ENCODE measurements at places on chromosomes 3 and 15.

DNA sequence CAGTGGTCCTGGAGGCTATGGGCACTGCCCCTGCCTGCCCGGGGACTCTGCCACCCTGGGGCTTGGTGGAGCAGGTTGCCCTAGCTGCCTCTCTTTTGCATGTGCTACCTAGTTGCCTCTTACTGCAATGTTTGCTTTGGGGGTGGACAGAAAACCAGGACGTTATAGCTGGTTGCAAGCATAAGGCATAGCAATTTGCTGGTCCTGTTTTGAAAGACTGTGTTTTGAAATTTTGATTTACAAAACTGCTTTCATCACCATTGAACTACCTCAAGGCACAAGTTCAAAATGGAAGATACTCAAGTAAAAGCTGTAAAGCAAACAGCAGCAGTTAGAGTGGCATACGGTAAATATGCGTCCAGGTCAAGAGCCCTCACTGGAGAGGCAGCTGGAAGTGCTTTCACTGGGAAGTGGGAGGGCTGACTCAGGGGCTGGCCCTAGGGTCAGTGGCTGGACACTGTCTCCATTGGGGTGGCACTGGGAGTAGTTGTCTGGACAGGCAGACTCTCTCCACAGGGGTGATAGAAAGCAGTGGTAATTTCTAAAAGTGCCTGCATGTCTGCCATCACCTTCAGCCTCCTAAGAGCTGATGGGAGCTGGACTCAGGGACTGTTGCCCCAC is 138.1 kb downstream of the CHDH start:
- no peak for DNase-seq

GRCh38 chr3:155730843-155731242 is 14.0 kb downstream of the PLCH1 start:
- no peak for DNase-seq

DNA sequence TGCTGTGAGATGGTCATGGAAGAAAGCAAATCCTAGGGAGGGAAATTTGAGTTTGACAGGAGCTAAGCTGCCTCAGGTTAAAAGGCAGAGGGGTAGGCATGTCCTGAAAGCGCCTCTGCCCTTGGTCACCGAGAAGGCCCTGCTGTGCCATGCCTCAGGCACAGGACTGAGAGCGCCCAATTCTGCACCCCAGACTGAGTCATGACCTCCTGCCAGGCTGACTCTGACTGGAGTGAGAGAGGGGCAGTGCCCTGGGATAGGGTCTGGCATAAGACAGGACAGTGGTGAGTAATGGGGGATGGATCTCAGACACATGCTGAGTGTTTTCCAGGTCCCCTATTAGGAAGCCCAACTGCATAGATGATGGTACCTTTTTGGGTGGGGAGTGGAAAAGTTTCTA is 44.4 kb downstream of the EPHB1 start:
- no peak for DNase-seq

- no peak for DNase-seq
These were observed 143.3 kb upstream of the WNT5A start for GRCh38 chr3:55630280-55630920.

- DNase-seq = no peak
These were observed 121.5 kb downstream of the DNAJB8 start for GRCh38 chr3:128345196-128345595.

GRCh38 chr3:69499422-69499821 is 113.5 kb upstream of the FRMD4B start:
- no peak for DNase-seq

GRCh38 chr3:34207002-34207401 is 408.6 kb downstream of the PDCD6IP start:
- no peak for DNase-seq

DNA sequence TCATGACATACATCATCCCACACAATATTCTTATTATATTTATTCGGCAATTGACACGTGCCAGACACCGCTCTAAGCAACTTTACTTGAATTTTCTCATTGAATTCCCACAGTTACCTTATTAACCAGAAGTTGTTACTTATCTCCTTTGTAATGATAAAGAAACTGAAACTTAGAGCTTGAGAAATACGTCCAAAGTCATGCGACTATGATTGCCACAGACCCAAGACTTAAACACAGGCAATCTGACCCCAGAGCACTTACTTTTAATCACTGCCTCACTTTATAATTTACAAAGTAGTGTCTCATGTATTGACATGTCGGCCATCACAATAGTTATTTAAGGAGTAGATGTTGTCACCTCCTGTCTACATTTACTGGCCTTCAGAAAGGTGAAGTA is 64.7 kb downstream of the ATP13A4 start:
- no peak for DNase-seq

DNA sequence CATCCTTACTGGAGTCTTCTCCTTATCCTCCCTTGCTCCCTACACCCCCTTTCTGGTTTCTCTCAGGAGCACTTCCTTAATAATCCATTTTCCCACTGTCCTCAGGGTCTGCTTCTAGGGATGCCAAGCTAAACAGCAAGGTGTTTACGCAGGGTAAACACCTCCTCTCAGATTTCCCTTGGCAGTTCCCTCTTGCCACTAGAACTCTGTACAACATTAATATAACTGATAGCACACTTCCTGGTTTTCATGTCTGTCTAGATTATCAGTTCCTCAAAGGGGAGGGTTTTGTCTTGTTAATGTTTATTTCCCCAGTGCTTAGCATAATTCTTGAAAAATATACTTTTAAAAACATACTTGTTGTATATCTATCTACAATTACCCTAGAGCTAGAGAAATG is 118.0 kb upstream of the SLC24A5 start:
- no peak for DNase-seq

GRCh38 chr3:11794927-11795326 is 51.8 kb downstream of the TAMM41 start:
- no peak for DNase-seq

- DNase-seq = no peak
These were observed 128.0 kb upstream of the MRPL3 start for GRCh38 chr3:131630807-131631206.

DNA sequence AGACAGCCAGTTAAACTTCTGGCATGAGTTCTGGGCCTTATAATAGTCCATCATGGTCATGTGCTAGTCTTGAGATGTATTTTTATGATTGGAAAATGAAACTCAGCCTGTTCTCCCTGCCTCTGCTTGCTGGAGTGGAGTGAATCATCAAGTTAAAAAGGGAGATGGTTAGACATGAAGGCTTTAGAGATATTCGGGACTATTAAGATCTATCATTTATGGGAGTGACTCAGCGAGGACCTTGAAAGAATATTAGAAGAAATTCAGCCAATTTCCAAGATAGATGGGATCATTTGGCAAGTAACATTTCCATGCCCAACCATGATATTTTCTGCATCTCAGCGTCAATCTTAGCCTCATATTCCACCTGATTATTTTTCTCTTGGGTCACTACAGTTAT is 79.8 kb downstream of the AGBL1 start:
- no peak for DNase-seq

- no peak for DNase-seq
These were observed 37.5 kb downstream of the ZNF710 start for GRCh38 chr15:90038632-90039095.

GRCh38 chr3:152328841-152329240 is 60.1 kb downstream of the MBNL1 start:
- DNase-seq = peak; percentile 41

DNA sequence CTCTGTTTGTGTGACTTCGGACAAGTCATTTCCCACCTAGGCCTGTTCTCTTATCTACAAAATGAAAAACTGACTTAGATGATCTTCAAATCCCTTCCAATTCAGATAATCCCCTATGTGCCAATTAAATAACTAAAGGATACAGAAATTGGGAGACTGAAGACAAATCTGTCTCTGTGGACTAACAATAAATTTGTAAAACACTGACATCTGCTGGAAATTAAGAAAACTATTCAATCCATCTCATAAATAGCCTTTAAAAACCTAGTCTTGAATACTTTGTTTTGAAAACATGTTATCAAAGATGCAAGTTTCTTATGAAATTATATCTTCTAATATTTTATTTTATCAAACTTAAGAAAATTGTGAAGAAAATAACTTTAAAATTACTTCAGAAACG is 38.3 kb downstream of the MTHFS start:
- DNase-seq = no peak

GRCh38 chr3:64449026-64449425 is 223.8 kb upstream of the PRICKLE2 start:
- DNase-seq = no peak

DNA sequence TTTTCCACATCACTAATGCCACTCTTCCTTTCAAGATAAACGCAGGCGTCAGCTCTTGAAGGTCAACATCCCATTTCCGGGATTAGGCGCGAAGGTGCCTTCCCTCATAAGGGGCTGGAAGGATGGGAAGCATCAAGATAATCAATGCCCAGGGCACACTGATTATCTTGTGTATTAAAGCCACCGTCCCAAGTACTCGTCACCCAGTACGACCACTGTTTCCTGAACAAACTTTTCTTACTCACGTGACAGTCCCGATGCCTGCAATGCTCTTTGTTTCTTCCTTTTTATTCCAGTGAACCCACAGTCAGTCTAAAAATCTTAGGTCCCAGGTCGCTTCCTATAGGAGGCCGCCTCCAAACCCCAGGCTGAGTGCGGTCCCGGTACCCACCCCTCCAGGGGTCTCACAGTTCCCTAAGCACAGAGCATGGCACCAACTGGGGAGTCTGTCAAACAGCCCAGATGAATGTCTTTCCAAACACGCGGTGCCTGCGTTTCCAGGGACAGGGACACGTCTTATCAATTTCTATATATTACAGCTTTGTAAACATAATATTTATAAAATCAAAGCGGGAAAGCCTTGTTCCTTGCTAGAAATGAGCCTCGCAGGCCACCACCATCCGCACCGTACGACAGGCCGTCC is 589 bp downstream of the ANAPC13 start:
- DNase-seq = no peak

DNA sequence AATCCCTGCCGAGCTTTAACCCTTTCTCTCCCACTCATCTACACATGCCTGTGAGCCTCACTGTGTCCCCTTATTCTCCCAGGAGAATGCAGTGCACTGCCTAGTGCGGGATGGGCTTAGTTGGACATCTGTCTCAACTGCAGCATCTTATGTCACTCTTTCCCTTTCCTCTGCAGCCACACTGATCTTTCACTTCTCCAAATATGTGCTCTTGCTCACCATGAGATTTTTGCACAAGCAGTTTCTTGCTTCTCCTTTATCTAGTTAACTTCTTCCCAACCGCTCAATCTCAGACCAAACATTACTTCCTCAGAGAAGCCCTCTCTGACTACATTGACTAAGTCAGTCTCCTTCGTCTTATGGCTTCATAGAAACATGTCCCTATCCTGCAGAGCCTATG is 292.3 kb downstream of the KBTBD8 start:
- DNase-seq = no peak

DNA sequence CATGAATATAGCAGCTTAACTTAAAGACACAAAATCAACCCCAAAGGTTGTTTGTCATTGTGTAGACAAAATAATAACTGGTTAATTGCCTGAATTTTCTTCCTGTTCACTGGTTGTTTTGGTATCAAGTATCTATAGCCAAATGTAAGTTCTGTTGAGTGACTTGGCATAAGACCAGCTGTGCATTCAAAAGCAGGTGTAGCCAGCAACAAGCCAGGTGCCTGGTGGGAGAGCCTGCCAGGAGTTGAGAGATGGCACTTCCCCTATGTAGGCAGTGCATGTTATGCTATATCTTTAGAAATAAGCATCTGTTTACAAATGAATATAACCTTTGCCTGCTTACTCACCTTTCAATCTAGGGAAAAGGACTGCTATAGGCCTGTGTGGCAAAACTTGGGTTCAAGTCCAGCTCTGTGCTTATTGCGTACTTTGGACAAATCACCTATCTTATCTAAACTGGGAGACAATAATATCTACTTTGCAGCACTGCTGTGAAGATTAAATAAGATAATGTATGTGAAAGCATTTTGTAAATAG is 84.9 kb upstream of the TBL1XR1 start:
- DNase-seq = no peak

DNA sequence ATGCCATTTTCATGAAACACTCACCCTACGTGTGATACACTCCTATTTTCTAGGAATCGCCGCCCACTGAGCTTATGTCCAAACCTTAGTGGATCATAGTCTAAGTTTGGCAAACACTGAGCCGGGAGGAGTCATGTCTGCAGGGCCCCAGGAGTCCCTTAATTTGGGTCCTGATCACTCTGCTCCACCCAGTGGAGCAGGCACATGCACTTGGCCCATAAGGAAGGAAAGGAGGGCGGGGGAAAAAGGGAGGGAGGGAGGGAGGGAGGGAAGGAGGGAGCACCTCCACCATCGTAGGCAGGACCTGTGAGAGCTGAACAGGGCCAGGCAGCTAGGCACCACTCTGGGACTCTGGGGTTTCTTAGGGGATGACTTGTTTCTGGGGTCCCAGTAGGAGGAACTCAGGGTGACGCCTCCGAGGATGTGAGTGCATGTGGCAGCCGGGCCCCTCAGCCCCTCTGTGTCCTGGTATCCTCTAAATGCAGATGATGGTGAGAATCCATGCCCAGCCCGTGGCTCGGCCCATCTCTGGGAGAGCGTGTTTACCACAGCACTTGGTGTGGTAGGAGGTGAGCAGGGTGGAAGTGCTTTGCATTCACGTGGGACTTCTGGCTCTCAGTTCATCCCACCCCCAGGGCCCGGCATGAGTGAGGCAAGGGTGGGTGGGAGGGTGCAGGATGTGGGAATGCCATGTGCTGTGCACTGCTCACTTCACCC is 109.4 kb downstream of the KLF13 start:
- DNase-seq = no peak

- no peak for DNase-seq
These were observed 83.7 kb downstream of the ARNT2 start for GRCh38 chr15:80487839-80488390.

DNA sequence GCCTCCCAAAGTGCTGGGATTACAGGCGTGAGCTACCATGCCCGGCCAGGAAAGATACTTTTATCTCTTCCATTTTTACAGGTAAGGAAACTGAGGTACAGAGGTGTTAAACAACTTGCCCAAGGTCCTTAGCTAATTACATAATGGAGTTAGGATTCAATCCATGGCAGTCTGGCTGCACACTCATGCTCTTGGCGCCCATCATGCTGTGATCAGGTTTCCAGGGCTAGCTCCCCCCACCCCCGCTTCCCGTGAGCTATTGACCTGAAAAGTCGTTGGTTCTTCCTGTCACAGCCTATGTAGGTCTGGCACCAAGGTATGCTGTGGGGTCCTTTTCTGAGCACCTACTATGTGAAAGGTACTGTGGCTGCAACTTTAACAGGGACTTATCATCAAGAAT is 55.9 kb upstream of the LARS2 start:
- DNase-seq = no peak

GRCh38 chr15:85062560-85062959 is 80.9 kb downstream of the PDE8A start:
- no peak for DNase-seq

DNA sequence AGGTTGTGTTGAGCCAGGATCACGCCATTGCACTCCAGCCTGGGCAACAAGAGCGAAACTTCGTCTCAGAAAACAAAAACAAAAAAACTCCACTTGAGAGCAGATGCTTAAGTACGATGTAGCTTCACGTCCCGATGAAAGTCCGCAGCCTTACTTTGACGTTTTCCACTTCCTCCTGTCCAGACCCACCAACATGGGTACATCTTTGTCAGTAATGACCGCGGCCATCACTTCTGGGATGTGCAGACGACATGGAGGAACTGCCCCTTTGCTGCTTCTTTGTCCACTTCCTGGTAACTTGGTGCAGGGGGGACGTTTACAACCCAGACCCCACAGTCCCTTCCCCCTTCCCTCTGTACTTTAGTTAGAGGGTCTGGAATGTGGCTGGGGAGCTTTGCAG is 48.7 kb downstream of the CRABP1 start:
- no peak for DNase-seq

- no peak for DNase-seq
These were observed 10.8 kb downstream of the PLXND1 start for GRCh38 chr3:129595544-129596193.

GRCh38 chr3:53149006-53149690 is 11.9 kb upstream of the PRKCD start:
- DNase-seq = no peak
